NCI-H510A (cell line): ENCODE measurements at places on chromosomes 7 and 10.

GRCh38 chr10:113491967-113492565 is 60.8 kb upstream of the HABP2 start:
- DNase-seq, result no peak

- DNase-seq, result no peak
Observed at GRCh38 chr7:24316340-24316739, 32.4 kb downstream of the NPY start.

DNA sequence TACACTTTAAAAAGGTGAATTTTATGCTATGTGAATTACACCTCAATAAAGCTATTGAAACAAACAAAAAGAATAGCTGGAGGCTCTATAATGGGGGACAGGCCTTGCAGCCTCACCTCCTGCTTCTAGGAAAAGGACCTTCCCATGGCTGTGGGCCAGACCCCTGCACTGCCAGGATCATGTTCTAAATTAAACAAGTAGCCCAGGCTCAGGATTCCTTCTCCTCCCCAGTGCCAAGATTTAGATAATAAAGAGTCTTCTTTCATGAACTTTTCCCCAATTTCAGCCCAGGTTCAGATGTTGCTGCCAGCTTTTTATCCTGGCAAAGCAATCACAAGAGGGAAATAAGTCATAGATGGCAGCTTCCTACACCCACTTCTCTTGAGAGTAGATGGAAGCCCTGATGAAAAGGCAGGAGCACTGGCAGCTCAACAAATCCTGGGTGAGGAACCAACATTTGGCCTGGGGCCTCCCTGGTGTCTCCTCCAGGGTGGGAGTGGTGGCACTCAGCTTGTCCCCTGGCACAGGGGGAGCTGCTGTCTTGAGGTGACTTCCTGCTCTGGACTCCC is 22.2 kb upstream of the CAMK2B start:
- no peak for DNase-seq

DNA sequence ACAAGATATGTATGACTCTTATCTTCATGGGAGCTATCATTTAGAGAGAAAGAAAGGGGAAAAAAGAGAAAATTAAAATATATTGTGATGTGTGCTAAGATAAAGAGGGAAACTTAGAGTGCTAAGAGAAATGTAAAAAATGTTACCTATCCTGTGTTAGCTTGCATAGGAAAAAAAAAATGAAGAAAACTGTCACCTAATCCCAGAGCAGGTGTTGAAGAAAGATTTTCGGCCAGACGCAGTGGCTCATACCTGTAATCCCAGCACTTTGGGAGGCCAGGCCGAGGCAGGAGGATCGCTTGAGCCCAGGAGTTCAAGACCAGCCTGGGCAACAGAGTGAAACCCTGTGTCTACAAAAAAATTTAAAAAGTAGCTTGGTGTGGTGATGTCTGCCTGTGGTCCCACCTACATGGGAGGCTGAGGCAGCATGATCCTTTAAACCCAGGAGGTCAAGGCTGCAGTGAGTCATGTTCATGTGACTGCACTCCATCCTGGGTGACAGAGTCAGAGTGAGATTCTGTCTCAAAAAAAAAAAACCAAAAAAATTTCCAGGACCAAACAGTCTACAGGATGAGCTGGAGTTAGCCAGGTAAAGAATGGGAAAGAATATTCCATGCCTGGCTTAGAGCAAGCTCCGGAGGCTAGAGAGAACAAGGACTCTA is 2.4 kb upstream of the MKLN1 start:
- DNase-seq, result no peak

DNA sequence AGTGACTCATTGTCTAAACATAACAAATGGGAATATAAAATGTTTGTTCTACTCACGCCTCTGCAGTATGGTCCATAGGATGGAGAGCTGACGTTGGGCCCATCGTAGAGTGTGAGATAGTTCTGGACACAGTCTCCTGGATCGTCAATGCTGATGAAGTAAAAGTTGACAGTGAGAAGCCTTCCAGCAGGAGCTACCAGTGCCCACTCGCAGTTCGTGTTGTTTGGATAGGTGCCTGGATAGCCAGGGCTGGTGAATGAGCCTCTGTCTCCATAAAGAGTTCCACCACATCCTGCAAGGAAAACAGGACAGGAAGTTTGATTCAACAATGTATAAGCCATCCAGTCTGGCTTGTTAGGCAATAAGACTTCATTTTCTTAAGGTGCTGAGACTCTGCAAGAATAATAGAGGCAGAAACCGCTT is 79.6 kb downstream of the OR13A1 start:
- no peak for DNase-seq
